ACHN (cell line): ENCODE measurements at places on chromosomes 7 and 10.
A peak's percentile ranks its signal among the peaks of the same experiment; 100 is the strongest.

GRCh38 chr7:41886262-41886900 is 183.5 kb upstream of the INHBA start:
- peak; percentile 87 for DNase-seq

- peak; percentile 40 for DNase-seq
Measured at GRCh38 chr7:107948645-107949442, 54.1 kb downstream of the LAMB1 start.

- no peak for DNase-seq
Measured at GRCh38 chr7:50448823-50449222, 1.3 kb downstream of the FIGNL1 start.

DNA sequence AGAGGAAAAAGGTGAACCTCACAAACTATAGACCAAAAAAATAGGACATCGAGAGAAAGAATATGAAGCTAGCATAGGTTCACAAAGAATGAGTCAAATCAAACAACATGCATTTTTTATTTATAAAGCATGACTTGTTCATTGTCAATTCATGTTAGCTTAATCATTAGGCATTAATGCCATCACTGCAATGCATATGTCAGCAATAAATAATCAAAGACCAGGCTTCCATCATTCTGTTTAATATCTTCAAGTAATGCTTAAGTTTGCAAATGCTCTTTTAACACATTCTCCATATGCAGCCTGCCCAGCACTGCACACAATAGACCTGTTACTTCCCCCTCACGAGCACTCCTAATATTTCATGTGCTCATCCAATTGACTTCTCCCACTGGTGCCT is 8.9 kb upstream of the MAGI2 start:
- no peak for DNase-seq

DNA sequence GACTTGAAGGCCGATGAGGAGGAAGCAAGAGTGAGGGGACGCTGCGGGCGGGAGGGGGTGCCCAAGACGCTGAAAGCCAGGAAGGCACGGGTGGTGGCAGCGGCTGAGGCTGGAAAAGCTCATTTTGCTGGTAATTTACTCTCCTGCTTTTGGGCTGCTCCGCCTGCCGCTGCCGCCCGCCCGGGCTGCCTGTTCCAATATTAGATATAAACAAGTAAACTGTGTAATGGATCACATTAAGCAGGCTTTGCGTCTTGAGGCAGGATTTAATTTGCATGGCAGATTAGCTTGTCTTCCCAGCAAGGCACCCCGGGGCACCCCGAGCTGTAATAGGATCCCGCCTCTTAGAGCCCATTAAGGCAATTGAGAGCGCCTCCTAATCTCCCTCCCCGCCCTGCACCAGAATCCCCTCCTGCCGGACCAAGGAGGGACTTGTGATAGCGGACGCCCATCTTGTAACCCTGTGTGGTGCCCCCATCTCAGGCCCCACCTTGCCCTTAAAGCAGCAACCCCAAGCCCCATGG is 46.1 kb upstream of the SLF2 start:
- DNase-seq: no peak

DNA sequence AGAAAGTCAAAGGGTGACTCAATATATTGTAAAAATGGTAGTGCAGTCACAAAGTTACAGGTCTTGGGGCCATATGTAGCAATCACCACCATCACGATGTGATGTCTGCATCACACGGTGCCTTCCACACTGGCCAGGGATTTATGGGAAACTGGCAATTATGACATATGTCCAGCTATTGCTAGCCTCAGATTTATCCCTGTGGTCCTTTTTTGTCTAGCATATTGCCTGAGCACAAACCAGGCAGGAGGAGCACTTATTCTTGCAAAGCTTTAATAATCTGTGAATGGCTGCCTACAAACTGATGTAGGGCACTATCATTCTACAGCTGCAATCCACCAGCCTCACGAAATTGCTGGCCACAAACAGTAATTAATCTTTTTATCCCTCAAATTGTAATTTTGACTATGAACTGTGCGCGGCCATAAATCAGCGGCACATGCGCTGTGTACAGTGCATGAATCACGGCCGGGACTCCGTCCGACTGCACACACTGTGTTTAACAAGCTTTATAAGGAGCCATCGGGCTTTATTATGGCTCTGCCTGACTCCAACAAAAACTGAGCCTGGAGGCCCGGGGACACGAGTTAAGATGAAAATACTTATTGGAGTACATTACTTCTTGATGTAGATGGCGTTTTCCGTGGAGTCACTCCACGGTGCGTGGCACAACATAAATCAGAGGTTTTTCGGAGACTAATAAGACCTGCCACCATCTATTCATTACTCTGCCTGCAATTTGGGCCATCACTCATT is 115.2 kb downstream of the EBF3 start:
- DNase-seq: no peak

DNA sequence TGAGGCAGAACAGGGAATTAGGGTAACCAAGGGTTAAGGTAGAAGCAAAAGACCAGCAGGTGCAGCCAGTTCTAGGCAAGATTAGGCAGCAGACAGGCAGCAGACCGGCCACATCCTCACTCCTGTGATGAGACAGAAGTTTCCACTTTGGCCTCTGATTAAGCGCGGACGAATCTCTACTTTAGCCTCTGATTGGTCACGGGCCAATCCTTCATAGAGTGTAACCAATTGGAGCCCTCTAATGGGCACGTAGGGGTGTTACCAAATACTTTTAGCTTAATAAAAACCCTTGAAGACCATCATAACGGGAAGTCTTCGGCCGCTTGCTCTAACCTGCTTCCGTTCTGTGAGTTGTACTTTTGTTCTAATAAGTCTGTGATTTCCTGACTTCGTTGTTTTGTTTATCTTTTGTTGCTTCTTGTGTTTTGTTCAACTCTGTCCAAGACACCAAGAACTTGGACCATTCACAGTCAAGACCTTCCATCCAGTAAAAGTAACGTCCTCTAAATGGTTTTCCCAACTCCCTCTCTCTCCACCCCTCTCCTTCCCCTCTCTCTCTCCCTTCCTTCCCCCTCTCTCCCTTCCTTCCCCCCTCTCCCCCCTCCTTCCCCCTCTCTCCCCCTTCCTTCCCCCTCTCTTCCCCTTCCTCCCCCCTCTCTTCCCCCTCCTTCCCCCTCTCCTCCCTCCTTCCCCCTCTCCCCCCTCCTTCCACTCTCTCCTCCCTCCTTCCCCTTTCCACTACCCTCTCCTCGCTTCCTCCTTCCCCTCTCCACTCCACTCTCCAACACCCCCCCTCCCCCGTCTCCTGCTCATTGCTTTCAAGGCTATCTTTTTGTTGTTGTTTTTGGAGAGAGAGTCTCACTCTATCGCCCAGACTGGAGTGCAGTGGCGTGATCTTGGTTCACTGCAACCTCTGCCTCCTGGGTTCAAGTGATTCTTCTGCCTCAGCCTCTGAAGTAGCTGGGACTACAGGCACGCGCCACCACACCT is 13.2 kb upstream of the MALSU1 start:
- DNase-seq: no peak

- DNase-seq: no peak
Measured at GRCh38 chr7:112963634-112964033, 123.0 kb downstream of the GPR85 start.

DNA sequence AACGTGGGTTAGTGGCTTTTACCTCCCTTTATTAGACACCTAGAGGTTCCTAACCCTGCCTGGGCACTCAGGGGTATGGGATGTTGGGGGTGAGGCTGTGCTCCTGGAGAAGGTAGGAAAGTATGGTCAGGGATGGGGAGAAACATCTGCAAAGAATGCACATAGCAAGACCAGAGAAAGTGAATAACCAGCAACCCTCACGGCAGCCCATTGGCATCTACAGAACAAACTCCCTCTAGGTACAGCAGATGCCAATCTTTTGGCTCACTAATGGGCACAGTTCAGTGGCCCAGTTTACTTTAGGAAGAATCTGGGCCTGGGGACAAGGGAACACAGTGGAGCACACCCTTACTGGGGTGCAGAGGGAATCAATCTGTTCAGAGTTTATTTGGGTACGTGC is 143.9 kb downstream of the JAZF1 start:
- DNase-seq: peak; percentile 68

- no peak for DNase-seq
Measured at GRCh38 chr10:69663369-69663947, 33.4 kb downstream of the FAM241B start.

DNA sequence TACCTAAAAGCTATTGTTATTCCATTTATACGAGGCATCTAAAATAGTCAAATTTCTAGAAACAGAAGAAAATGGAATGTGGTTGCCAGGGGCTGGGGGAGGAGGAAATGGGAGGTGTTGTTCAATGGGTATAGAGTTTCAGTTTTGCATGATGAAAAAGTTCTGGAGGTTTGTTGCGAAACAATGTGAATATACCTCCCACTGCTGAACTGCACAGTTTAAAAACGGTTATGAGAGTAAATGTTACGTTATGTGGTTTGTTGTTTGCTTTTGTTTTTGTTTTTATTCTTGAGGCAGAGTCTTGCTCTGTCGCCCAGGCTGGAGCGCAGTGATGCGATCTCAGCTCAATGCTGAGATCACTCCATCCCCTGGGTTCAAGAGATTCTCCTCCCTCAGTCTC is 64.9 kb upstream of the NRBF2 start:
- no peak for DNase-seq

DNA sequence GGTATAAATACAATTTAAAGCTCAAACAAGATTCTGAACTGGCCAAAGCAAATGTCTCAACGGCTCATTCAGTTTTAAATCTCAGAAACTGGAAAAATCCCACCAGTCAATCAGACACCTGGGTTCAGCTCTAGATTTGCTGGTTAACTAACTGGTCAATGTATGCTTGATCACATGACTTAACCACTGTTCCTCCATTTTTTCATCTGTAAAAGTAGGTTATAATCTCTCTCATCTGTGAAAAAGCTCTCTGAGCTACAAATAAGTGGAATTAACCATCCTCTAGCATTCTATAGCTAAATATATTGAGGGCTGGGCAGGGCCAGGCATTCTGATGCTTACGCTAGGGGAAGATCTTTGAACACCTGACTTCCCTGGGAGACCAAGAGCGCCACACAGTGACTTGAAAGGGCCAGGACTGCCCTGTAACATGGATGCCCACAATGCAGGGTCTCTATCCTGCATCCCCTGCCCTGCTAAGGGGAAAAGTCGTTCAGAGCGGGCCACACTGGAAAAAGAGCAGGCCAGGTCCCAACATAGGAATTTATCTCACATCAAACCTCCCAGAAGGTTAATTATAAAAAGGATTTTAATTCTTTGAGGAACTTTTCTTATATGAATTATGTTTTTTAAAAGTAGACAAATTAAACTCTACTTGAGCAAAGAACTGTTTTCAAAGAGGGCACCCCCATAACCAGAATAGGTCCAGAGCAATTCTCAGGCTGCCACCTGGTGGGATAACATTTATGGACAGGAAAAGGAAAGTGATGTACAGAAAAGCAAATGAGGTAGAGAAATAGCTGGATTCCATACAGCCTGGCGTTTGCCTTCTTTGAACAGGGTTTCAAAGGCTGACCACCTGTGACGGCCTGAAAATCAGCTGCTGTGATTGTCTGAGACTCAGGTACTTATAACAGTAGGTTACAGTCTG is 1.8 kb downstream of the RP9 start:
- DNase-seq: peak; percentile 65

- DNase-seq: no peak
Measured at GRCh38 chr7:65927489-65928448, 54.2 kb downstream of the GUSB start.

DNA sequence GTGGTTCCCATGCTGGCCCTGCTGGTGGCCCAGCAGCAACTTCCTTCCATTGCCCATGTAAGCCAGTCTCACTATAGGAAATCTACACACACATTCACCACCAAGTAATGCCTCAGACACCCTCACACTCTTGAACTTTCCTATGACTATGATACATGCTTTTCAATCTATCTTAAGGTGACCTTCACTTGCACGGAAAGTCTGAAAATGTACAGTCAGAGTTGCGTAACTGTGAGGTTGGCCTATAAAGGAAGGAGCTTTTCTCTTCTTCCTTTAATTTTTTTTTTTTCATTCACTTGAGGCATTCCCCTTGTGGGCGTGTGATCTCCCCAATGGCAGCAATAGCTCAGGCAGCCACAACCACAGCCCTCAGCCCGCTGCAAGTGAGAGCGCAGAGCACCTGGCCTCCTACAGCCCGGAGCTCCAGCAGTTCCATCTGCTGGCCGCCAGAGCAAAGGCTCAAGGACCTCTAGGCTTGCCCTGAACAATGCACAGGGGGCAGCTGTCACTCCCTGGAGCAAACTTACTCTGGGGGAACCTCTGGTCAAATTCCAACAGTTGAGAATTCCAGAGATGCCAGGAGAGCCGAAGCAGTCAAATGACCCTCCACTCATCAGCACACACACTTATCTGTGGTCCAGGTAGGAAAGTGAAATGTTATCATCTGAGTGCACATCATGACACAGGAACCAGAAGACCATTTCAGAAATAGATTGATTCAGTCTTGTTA is 123.1 kb upstream of the ADO start:
- DNase-seq: no peak

GRCh38 chr7:143487566-143487965 is 9.9 kb downstream of the TAS2R41 start:
- no peak for DNase-seq

GRCh38 chr10:125911145-125911544 is 14.8 kb downstream of the FANK1 start:
- no peak for DNase-seq

DNA sequence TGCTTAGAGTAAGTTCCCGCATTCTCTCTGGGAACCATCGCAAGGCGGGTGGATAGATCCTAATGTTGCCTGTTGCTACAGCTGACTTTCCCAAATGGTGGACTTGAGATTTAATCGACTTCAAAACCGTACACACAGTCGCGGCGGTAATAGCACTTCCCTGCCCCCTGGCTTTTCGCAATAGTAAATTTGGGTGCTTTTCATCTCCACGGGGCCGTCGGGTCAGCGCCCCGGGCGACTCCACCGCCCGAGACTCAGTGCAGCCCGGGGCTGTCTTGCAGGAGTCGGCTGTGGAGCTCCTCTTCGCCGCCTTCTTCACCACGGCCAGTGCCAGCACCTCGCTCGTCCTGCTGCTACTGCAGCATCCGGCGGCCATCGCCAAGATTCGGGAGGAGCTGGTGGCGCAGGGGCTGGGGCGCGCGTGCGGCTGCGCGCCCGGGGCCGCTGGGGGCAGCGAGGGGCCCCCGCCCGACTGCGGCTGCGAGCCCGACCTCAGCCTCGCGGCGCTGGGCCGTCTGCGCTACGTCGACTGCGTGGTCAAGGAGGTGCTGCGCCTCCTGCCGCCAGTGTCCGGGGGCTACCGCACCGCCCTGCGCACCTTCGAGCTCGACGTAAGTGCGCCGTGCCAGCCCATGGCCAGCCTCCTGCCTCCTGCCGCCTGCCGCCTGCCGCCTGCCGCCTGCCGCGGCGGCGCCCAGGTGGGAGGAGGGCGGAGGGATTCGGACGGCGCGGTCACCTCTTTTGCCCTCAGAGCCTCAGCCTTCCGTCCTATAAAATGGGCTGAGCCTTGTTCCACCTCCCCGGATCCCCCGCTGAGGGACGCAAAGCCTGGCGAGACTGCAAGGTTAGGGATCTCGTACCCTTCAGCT is 5.3 kb downstream of the CYP26C1 start:
- DNase-seq: peak; percentile 40

GRCh38 chr10:45371560-45371959 is 2.5 kb upstream of the ALOX5 start:
- DNase-seq: no peak

GRCh38 chr7:94313926-94314325 is 80.8 kb upstream of the COL1A2 start:
- DNase-seq: no peak

- DNase-seq: no peak
Measured at GRCh38 chr7:93231259-93231658, 907 bp upstream of the VPS50 start.

- peak; percentile 26 for DNase-seq
Measured at GRCh38 chr10:35306852-35307251, 29.5 kb upstream of the CCNY start.

- no peak for DNase-seq
Measured at GRCh38 chr7:143504215-143504936, 26.7 kb downstream of the TAS2R41 start.
